ENCODE measurements at places on chromosomes 2 and 18.
A peak's percentile ranks its signal among the peaks of the same experiment; 100 is the strongest.

GRCh38 chr18:46413684-46414083, 243.3 kb downstream of the LOXHD1 start:
- DNase-seq: no peak

- no peak for DNase-seq
These were observed 356.6 kb upstream of the CELF4 start for GRCh38 chr18:37922162-37922561.

- DNase-seq: no peak
These were observed 22.9 kb upstream of the STAM2 start for GRCh38 chr2:152198499-152198898.

- DNase-seq: peak; percentile 18
These were observed 159.5 kb downstream of the SETBP1 start for GRCh38 chr18:44840058-44840790.

- DNase-seq: no peak
These were observed 60.3 kb upstream of the LMAN1 start for GRCh38 chr18:59419386-59419785.

GRCh38 chr2:9675415-9676351, 44.9 kb upstream of the YWHAQ start:
- DNase-seq: no peak

DNA sequence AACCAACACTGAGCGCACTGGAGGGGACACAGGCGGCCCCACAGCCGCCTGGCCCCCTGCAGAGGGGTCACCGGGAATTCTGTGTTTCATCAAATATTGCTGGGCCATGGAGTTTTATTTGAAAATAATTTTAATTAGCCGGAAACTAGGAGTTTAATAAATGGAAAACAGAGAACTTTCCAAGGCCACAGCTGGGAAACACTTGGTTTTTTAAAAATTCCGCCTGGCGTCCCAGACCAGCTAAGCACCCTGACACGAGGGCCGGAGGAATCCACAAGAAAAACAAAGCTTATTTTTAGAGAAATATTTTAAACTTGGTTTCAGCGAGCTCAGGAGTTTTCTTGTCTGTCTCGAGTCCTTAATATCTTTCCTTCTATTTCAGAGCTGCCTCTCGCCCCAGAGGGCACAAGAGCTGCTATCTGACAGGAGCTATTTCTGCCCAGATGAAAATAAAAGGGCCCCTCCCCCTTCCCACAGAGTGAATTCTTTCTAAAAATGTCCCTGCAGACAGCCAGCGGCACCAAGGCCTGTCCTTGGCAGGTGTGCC, 8.2 kb downstream of the ZFP36L2 start:
- no peak for DNase-seq

DNA sequence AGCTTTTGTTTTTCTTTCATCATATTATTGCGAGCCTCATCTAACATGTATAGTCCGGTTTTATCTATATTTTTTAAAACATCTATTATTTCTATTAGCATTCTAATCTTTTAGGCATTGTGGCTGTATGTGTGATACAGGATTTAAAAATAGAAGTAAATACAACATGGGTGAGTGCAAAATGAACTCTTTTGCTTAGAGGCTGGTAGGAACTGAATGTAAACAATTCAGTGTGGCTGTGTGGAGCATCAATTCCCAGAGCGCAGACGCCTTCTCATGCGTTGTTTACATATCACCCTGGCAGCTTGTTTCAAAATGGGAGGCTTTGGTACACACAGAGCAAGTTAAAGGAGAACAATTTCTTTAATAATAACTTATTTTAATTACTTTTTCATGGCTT, 836 bp downstream of the DTNA start:
- DNase-seq: peak; percentile 81

GRCh38 chr18:45666520-45666919, 51.2 kb downstream of the SLC14A2 start:
- DNase-seq: no peak

GRCh38 chr2:227164763-227165291, 403 bp downstream of the COL4A3 start:
- DNase-seq: no peak

GRCh38 chr2:119407430-119408220, 24.0 kb upstream of the TMEM37 start:
- peak; percentile 7 for DNase-seq

- DNase-seq: no peak
These were observed 59.8 kb upstream of the IL1R1 start for GRCh38 chr2:102082571-102083392.

- DNase-seq: no peak
These were observed 268.2 kb upstream of the SESTD1 start for GRCh38 chr2:179532863-179533278.

All from NCI-H1092 (cell line).